Fibroblast of skin of right biceps (primary cell): ENCODE measurements at places on chromosomes 2 and 18.
A peak's percentile ranks its signal among the peaks of the same experiment; 100 is the strongest.

GRCh38 chr18:13159579-13159978 lies 59.0 kb upstream of the LDLRAD4 start:
- peak; percentile 67 for DNase-seq

DNA sequence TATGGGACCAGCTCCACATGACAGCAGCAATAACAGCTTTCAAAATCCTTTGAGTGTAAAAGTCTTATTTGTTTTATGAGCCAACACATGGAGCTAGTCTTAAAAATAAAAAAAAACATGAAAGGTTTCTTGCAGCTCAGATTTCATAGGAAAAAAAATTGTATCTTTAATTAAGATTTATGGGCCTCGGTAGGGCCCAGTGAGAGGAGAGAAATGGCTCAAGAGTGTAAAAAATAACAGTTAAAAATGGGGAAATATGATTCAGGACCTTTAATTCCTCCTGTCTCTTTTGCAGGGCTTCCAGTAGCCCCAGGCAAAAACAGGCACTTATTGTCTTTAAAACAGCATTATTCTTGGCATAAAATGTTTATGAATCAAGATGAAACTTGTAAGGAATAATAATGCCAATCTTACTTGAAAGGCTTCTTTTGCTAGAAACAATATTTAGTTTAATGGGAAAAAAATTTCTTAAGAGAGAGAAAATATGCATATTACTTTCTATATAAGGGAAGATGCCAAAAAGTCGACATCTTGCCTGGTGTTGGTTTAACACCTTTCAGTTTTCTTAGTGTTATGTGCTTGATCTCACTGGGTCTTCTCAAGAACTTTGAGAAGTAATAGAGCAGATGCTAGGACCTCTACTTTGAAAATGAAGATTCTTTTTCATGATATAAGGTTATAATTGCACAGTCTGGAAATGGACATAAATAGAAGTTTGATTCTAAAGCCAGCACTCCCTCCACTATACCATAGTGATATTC lies 71.3 kb upstream of the SETBP1 start:
- no peak for DNase-seq

DNA sequence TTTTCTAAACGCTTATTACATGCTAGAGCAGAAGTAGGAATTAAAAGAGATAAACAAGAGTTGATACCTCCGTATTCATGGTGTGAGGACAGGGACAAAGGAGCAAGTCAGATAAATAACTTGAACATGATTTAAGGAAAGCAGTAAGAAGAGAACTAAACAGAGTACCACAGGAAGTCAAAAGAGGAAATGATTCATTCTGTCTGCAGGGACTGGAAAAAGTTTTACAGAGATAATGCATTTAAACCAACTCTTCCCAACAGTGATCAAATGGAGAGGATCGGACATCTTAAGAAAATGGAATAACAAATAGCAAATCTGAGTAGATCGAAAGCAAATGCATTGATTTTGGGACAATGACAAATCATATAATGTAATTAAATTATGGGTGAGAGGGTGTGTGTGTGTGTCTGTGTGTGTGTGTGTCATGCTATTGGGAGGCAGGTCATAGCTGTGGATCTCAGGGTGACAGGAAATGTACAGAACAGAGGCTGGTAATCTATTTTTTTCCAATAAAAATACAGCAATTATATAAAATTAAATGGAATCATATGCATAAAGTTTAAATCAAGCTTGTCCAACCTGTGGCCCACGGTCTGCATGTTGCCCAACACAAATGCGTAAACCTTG lies 113.4 kb downstream of the MC4R start:
- DNase-seq = peak; percentile 45

GRCh38 chr18:74234326-74235171 lies 57.2 kb downstream of the CYB5A start:
- peak; percentile 72 for DNase-seq

GRCh38 chr2:43958397-43959275 lies 37.2 kb downstream of the LRPPRC start:
- DNase-seq = no peak

- no peak for DNase-seq
These were observed 27.8 kb upstream of the TRIB2 start for GRCh38 chr2:12688893-12689292.

- DNase-seq = no peak
These were observed 5.2 kb downstream of the ZRANB3 start for GRCh38 chr2:135525786-135526185.

DNA sequence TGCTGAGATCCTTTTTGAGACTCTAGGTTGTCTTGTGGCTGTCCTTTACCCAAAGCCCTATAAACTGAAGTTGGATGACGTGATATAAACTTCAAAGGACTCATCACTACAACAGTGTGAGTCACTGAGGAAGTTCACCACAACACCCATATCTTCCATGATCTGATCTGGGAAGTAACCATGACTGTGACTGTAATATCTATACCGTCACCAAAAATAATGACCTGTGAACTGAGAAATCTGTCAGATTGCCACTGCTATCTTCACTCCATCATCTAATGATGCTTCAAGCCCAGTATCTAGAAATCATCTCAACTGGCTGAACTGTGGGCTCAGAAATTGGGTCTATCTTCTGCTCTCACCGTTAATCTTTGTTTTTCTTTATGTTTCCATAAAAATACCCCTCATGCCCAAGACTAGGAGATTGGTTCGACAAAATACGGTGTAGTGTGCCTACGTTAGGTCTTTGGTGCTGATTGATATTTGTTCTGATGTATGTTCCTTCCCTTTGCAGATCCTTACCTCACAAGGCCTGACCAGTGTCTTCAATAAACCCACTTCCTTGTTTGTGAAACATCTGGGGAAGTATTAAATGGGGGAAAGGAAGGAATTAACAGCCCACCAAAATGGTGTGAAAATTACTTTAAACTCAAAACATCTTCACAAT lies 78.2 kb downstream of the MYL12B start:
- peak; percentile 48 for DNase-seq

GRCh38 chr2:132701810-132702209 lies 31.8 kb upstream of the LYPD1 start:
- peak; percentile 85 for DNase-seq

- peak; percentile 94 for DNase-seq
These were observed 135.9 kb upstream of the ARL4C start for GRCh38 chr2:234632527-234633391.

- DNase-seq = peak; percentile 52
These were observed 12.2 kb upstream of the COL5A2 start for GRCh38 chr2:189191766-189192165.

GRCh38 chr2:28956415-28956826 lies 24.7 kb upstream of the TOGARAM2 start:
- DNase-seq = peak; percentile 40

GRCh38 chr18:64974391-64975125 lies 776.3 kb upstream of the CDH7 start:
- DNase-seq = no peak

GRCh38 chr2:135825550-135826176 lies 11.3 kb downstream of the LCT start:
- DNase-seq = no peak

GRCh38 chr2:140338795-140339194 lies 1558.6 kb upstream of the NXPH2 start:
- DNase-seq = no peak

- peak; percentile 15 for DNase-seq
These were observed 723.2 kb downstream of the DPP10 start for GRCh38 chr2:115165529-115166109.

DNA sequence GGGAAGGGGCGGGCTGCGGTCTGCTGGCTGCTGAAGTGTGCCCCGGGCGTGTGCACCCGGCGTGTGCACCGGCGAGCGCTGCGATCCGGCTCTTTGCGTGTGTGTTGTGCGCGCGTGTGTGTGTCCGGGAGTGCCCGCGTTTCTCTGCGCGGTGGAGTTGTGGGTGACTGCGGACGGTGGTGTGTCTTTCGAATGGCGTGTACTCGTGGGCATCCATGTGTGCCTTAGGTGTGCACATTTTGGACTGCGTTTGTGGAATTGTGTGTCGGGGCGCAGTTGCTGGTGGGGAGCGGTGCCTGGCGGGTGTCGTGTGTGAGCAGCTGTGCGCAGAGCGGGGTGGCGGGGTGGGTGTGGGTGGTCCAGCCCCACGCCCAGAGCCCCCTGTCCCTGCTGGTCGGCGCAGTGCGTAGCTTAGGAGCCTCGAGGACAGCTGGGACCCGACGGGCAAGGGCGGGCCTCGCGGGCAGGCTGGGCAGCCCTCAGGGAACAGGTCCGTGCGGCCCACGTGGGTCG lies 533 bp downstream of the HPCAL1 start:
- DNase-seq = no peak

- peak; percentile 77 for DNase-seq
These were observed 580 bp upstream of the NDUFV2 start for GRCh38 chr18:9101730-9102507.

- DNase-seq = no peak
These were observed 7.4 kb downstream of the TMEM127 start for GRCh38 chr2:96258166-96259022.

DNA sequence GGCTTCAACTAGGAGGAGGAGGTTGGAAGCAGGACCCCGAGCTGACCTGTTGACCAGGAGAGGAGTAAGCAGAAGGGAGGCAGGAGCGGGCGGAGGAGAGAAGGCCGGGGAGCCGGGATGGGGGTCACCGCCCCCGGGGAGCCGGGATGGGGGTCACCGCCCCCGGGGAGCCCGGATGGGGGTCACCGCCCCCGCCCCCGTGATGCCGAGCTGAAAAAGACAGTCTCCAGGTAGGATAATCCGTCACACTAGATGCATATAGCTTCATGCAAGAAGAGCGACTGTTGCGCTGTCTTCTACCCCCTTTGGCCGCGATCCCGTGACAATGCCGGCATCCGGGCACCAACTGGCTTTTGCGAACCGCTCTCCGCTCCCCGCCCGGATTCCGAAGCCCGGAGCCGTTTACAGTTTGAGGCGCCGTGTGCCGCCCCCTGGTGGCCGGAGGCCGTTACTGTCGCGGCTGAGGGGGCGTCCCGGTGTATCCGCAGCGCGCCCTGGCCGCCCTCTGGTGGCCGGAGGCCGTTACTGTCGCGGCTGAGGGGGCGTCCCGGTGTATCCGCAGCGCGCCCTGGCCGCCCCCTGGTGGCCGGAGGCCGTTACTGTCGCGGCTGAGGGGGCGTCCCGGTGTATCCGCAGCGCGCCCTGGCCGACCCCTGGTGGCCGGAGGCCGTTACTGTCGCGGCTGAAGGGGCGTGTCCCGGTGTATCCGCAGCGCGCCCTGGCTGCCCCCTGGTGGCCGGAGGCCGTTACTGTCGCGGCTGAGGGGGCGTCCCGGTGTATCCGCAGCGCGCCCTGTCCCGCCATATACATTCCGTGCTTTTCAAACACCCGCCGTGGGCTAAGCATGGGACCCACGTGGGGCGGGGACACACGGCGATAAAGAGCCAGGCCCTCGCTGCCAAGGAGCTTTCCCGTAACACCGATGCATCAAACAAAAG lies 89.6 kb downstream of the ACTR3 start:
- DNase-seq = no peak

GRCh38 chr2:5391362-5391761 lies 300.8 kb upstream of the SOX11 start:
- no peak for DNase-seq

- DNase-seq = peak; percentile 41
These were observed 17.8 kb upstream of the KLHL30 start for GRCh38 chr2:238120463-238121298.

DNA sequence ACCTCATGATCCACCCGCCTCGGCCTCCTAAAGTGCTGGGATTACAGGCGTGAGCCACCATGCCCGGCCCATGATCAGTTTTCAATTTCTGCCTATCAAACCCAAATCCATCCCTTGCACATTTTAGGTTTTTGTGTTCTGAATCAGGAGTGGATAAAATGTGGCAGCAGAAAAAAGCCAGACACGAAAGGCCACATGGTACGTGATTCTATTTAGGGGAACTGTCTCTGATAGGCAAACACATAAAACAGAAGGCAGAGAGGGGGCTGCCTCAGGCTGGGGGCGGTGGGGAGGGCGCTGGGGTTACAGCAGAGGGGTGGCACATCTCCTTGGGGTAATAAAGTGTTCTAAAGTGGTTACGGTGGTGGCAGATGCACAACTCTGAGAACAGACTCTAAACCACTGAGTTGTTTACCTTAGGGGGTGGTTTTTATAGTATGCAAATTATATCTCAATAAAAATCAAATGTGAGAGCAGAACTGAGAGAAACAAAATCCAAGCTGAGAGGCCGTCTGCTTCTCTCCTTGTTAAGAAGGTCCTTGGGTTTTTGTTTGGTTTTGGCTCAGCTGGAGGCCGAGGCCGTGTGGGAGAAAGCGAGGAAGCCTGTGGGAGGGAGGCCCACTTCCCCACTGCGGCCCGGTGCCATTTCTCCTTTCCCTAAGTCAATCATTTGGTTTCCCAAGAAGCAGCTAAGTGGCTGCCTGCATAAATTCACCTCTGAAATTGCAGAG lies 78.0 kb downstream of the SOWAHC start:
- no peak for DNase-seq

DNA sequence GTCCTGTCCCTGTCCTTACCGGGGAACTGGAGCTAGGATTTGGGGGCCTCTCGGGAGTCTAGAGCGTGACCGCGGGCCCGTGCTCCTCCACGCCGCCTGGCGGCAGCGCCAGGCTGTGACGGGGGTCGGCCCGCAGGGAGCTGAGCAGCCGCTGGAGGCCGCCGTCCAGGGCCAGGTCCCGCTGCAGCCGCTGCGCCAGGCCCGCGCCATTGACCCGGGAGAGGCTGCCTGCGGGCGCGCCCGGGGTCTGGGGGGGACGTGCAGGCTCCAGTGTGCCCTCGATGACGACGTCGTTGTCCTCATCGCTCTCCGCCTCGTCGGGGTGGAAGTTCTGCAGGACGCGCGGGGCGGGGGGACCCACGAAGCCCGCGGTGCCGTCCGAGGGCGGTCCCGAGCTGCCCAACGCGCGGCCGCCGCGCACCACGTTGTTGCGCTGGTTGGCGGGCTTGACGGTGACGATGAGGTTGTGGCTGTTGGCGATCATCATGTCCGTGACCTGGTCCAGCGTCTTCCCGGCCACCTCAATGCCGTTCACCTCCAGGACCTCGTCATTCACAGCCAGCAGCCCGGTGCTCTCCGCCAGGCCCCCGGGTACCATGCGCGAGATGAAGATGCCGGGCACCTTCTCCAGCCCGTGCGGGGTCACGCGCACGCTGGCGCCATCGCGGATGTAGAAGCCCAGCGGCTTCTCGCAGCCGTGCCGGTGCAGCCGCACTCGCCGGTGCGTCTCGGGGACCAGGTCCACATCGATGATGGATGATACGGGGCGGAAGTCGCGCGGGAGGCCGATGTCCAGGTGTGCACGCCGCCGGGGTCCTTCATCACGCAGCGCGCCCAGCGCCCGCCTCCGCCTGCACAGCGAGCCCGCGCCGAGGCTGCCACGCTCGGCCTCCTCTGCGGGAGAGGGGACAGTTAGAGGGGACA lies 50.9 kb downstream of the ADNP2 start:
- peak; percentile 37 for DNase-seq

DNA sequence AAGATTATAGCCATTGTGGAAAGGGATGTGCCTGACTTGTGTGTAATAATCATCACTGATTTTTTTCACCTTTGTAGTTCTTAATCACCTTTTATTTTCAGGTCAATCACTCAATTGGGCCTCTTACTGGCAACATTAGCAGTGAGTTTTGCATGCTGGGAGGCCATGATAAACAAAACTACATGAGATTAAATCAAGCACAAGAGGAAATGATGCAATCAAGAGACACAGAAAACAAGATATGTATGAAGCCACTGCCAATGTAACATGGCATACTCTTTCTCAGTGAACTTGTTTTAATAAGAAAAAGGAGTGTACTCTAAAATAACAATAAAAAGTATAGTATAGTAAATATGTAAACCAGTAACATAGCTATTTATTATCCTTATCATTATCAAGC lies 69.9 kb upstream of the FSIP2 start:
- peak; percentile 5 for DNase-seq
